ENCODE measurements at places on chromosomes 16 and 17.

DNA sequence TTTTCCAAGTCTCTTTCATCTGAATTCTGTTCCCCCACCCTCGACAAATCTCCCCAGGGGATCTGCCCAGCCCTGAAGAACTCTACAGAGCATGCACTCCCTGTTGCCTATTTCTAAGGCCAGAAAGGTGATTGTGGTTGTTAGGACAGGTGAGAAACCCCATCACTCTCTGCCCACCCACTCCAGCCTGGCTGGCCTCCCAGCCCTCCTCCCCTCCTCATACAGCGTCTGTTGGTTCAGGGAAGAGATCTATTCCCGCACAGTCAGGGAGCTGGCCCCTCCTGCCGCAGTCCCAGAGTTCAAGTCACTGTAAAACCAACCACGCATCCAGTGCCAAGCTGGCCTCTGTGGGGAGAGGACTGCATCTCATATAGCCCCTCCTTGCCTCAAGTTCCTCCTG, 98.7 kb downstream of the KCNJ12 start:
- DNase-seq, result no peak

DNA sequence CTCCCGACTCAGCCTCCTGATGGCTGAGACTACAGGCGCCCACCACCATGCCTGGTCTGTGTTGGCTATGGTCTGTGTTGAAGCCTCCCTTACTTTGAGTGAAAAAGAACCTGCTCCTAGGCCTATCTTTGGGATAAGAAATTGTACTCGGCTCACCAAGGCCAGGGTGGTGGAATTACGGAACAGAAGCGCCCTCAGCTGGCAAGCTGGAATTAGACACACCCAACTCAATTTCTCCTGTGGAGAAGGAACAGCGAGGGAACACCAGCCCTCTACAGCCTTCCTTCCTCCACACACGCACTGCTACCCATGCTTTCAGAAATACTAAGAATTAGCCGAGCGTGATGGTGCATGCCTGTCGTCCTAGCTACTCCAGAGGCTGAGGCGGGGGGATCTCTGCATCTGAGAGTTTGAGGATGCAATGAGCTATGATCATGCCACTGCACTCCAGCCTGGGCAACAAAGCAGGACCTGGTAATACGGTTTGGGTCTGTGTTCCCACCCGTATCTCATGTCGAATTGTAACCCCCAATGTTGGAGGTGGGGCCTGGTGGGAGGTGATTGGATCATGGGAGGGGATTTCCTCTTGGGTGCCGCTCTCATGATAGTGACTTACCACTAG, 40.1 kb upstream of the RBBP6 start:
- DNase-seq, result no peak

GRCh38 chr16:74666010-74666421, 661 bp downstream of the RFWD3 start:
- DNase-seq, result no peak

DNA sequence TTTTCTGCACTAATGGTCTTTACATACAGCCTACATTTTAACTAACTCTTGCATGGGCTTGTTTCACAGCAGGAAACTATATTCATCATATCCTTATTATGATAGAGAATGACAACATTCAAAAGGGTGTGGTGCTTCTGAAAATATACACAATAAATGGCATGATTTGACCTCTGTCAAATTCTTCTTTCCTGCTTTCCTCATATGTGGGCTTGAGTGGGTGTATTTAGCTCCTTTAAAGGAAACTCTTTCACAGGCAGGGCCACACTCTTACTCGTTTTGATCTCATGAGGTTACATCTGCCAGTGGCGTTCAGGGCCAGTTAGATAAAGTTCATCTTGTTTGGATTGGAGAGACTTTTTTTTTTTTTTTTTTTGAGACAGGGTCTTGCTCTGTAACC, 6.1 kb downstream of the SLC35G3 start:
- DNase-seq, result no peak

DNA sequence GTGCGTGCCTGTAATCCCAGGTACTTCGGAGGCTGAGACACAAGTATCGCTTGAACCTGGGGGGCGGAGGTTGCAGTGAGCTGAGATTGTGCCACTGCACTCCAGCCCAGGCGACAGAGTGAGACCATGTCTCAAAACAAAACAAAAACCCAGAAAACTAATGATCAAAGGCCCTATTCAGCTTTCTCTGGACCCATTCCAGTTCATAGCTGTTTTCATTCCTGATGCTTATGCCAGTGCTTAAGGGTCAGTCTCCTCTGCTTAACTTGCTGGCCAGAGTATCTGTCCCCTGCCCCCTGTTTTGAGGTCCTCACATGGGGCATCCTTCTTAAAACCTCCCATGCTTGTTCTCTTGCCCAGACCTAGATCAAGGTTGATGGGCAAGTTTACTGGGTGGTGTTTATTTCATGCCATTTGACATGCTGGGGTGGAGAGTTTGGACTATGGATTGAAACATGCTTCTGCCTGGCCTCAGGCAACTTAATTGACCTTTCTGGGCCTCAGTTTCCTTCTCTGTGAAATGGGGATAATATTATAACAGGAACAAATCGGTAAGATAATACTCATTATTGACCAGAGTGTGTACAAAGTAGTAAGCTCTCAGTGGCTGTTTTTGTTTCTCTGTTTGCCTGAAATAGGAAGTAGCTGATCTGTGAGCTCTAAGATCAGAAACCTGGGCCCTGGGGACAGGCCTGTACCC, 369.8 kb downstream of the CPPED1 start:
- DNase-seq, result no peak

GRCh38 chr17:72516772-72517399, 396.1 kb downstream of the SOX9 start:
- DNase-seq, result peak; percentile 22

DNA sequence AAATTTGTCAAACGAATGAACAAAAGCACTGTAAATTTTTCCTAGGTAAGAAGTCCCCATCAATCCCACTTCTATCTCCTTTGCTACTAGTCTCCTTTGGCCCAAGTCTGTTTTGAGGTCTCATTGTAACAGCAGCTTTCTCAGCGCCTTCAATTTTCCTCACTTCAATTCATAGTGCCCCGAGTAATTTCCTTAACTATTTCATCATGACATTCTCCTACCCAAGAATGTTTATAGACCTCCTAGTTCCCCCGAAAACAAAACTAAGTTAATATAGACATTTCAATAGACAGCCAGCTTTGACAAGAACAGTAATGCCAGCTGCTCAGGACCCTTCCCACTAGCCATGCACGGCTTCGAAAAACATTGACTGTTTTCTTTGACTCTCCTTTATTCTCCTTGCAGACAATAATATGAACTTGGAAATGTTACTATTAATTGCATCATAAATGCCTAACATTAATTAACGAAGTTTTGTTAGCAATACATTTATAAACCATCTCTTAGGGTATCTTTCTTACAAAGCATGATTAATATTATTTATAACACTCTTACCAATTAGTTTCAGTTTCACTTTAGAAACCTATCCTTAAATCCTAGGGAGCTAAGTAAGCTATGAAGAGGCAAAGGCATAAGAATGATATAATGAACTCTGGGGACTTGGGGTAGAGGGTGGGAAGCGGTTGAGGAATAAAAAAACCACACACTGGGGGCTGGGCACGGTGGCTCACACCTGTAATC, 22.8 kb downstream of the GLG1 start:
- peak; percentile 25 for DNase-seq

- DNase-seq, result no peak
Observed at GRCh38 chr16:84914273-84914672, 94.5 kb downstream of the CRISPLD2 start.

- DNase-seq, result no peak
Observed at GRCh38 chr16:30054959-30055553, 10.5 kb upstream of the ALDOA start.

GRCh38 chr16:85459529-85460251, 153.4 kb upstream of the GSE1 start:
- DNase-seq, result no peak

DNA sequence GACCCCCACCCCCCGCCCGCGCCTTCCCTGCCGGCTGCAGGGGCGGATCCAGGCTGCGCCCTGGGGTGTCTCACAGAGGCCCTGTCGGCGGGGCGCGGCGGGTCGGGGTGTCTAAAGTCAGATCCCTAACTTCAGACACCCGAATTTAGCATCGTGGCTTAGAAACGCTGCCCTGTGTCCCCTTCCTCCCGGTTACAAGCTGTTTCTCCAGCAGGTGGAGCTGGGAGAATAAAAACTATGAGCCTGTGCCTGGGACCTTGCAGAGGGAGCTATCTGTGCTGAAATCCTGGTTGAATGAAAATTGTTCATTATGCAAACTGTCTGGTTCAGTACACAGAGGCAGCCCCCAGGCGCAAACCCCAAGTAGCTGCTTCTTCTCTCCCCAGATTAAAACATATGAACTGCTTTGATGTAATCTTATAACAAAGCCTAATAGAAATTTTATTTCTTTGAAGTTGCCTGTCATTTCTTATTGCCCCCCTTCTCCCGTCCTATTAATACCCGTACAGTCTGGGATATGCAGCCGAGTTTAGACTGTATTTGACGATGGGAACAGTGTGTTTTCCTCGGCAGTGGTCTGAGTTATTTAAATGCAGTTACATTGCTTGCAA, 79.0 kb downstream of the RPA1 start:
- peak; percentile 76 for DNase-seq

DNA sequence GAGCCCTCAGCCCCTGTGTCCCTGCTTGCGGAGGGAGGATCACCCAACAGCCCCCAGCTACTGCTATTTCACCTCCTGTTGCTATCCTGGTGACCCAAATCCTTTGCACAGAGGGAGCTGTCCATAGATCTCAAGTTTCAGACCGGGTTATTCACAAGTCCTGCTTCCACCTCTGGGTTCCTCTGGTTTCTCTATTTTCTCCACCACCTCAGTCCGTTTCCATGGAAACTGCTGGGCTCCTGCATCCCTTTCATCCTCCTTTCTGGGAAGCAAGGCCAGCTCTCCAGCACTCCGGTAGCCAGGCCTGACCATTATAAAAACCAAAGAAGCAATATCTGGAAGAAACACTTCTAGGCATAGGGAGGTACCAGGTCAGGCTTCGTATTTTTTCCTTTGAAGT, 4.8 kb upstream of the CALB2 start:
- DNase-seq, result no peak

DNA sequence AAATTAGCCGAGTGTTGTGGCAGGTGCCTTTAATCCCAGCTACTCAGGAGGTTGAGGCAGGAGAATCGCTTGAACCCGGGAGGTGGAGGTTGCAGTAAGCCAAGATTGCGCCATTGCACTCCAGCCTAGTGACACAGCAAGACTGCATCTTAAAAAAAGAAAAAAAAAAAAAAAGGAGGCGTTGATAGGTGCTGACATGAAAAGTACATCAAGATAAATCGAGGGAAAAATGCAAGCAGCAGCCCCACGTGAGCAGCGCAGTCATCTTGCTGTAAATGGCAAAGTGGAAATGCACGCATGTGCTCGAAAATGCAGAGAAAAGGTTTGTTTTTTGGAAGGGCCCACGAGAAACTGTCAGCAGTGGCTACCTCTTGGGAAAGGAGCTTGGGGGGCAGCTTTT, 20.9 kb downstream of the MXRA7 start:
- no peak for DNase-seq

DNA sequence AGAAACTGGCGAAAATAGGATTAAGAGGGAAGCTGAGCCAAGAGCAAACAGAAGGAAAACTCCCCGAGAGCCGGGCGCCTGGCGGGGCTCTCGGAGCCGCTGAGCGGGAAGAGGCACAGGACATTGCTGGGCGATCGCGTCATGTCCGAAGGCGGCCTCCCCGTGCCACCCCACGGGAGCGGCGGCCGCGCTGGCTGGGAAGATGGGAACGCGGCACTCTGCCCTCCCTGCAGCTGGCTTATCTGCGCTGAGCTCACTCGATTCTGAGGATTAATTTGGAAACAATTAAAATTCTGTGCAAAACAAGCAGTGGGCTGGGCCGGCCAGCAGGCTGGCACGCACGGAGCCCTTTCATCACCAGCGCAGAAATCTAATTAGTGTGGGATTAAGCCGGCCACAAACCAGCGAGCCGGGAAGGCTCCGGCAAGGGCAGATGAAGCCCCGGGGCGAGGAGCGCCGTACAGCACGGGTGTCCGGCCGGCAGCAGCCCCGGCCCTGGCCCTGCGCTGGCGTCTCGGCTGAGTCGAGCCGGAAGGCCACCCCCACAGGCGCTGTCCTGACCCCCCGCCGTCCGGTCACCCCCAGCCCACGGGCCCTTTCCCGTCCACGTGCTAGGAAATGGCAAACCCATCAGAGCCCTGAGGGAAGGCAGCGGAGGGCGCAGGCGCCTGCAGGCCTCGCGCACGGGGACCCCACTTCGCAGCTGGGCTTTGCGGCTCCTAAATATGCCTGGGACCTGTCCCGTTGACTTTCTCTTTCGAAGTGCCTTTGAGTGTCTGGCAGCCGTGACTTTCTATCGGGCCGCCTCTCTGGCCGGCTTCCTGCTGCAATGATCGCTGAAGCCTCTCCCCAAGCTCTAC, 37.9 kb downstream of the SOX8 start:
- DNase-seq, result peak; percentile 23

GRCh38 chr17:41492771-41493170, 3.1 kb upstream of the KRT36 start:
- peak; percentile 29 for DNase-seq

DNA sequence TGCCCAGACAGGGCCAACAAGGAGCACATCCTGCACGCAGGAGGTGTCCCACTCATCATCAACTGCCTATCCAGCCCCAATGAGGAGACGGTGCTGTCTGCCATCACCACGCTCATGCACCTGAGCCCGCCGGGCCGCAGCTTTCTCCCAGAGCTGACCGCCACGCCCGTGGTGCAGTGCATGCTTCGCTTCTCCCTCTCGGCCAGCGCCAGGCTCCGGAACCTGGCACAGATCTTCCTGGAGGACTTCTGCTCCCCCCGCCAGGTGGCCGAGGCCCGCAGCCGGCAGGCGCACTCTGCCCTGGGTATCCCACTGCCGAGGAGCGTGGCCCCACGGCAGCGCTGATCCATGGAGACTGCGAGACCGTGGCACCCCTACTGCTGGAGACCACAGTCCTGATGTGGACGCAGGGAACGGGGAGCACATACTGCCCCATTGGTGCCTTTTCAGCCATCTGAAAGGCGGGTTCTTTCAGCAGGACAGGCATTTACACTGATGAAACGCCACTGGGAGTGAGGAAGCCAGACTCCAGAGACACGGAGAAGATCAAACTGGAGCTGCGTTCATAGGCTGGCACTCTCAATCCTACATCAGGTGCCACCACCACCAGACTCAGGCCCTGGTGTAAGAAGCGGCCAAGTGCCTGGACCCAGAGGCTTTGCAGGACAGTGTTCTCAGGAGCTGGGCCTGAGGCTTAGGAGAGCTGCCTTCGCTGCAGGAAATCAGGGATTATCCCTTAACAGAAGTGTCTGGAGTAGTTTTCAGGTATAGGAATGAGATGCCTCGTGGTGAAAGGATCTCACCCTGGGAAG, 2.6 kb downstream of the NT5C start:
- no peak for DNase-seq

DNA sequence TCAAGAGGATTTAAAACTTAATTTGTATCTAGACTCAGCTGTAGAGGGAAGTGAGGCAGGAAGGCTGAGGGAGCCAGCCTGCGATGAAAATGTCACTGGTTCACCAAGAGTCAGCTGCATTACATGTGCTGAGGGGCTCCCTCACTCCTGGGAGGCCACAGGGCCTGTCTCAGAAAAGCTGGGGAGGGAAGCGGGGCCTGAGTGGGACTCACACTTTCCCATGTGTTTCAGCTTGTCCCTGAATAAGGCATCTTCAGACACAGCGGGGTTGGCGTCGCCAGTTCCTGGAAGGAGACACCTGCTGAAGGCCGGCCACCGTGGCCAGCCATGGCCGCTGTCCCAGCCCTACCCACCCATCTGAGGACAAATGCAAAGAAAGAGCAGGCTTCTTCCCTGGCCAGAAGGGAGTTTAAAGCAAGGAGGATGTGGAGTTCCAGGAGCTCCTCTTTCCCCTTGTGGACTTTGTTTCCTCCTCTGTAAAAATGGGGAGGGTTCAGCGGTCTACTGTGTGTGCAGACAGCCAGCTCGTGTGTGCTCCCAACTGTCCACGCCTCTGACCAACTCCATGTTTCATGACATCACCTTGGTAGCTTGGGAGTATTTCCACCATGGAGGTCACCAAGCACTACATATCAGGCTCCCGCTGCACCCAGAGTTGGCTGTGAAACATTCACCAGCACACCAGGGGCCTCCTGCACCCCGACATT, 19.2 kb upstream of the MRPS23 start:
- no peak for DNase-seq

Measured in fibroblast of skin of right quadriceps (primary cell).